ENCODE measurements at places on chromosomes 3 and 15. TPM values are rescaled to one million over a fixed set of nuclear protein-coding genes. Genes with fewer than 3 reads are reported as not detected.

GRCh38 chr3:46353090-46353489, 821 bp upstream of the CCR2 start:
- no peaks in the 10 kb centered on the region for H3K36me3 ChIP-seq
- H3K27me3 ChIP-seq, result peaks cover 62% of the 10 kb centered on the region
- no peak overlapping the region for H3K27ac ChIP-seq
- no peak for DNase-seq

The EXD1 gene
- not detected for total RNA-seq

DNA sequence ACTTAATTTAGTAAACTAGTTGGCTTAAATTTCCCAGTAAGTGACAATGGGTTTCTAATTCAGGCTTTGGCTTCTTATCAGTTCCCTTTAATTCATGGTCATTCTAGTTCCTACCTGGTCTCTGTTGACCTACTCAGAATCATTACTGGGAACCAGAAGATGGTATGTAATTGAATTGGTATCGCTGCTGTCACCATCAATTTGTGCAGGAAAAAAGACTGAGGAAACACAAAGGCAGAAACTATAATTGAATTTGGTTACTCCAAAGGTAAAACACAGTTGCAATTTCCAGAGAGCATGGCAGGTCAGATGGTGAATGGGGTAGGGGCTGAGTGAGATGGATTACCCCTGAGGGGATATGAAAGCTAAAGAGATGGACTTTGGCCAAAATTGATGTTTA, 226.5 kb upstream of the GAP43 start:
- no peak overlapping the region for H3K27ac ChIP-seq
- H3K4me1 ChIP-seq, result no peaks in the 10 kb centered on the region
- no peaks in the 10 kb centered on the region for H3K27me3 ChIP-seq

The VEPH1 gene
- total RNA-seq, result 4.9 TPM

The OCA2 gene
- total RNA-seq, result not detected

DNA sequence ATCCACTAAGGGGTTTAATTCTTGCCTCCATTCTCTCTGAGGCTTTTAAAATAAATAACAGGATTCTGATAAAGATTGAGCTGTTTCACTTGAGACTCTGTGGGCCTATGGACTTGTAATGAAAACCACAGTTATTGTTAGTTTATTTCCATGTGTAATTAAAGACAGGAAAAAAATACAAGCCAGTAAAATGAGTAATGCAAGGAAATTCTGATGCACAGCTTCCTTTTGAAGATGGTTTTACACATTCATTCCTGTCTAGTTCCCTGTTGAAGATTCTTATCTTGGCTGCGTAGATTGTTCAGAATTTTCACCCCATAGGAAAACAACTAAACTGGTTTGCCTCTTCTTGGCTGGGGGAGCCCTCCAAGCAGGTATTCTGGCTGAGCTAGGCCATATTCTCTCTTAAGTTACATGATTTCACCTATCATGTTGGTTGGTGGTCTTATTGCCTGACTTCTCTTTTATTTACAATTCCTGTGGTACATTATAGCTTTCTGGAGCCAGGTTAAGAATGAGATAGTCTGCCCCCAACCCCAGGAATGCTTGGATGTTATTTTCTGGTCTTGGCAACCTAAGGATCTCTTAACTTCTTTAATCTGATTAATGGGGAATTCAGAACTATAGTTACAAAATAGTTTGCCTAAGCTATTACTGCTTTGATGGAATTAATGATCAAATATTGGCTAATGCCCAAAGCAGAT, 67.6 kb downstream of the MITF start:
- no peaks in the 10 kb centered on the region for H3K36me3 ChIP-seq
- no peak overlapping the region for H3K4me3 ChIP-seq
- no peak for DNase-seq
- H3K27ac ChIP-seq, result no peak overlapping the region
- no peaks in the 10 kb centered on the region for H3K4me1 ChIP-seq

DNA sequence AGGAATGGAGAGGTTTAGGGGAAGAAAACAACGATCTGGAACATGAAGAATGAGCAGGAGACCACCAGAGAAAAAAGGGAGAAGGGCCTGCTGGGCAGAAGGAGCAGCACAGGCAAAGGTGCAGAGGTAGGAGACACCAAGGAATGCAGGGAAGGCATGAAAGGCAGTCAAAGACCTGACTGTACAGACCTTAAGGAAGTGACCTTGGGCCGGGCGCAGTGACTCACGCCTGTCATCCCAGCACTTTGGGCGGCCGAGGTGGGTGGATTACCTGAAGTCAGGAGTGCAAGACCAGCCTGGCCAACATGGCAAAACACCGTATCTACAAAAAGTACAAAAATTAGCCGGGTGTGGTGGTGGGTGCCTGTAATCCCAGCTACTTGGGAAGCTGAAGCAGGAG, 157.7 kb upstream of the ATP10A start:
- H3K27ac ChIP-seq, result no peak overlapping the region
- no peaks in the 10 kb centered on the region for H3K27me3 ChIP-seq
- H3K36me3 ChIP-seq, result no peaks in the 10 kb centered on the region
- no peaks in the 10 kb centered on the region for H3K4me1 ChIP-seq
- H3K4me3 ChIP-seq, result no peak overlapping the region

GRCh38 chr3:40780291-40780924, 255.6 kb downstream of the ZNF621 start:
- H3K27me3 ChIP-seq, result peaks cover 39% of the 10 kb centered on the region
- H3K36me3 ChIP-seq, result no peaks in the 10 kb centered on the region
- DNase-seq, result no peak
- no peak overlapping the region for H3K27ac ChIP-seq
- H3K4me1 ChIP-seq, result no peaks in the 10 kb centered on the region

- H3K27ac ChIP-seq, result no peak overlapping the region
- no peaks in the 10 kb centered on the region for H3K27me3 ChIP-seq
- no peak for DNase-seq
- H3K4me1 ChIP-seq, result no peaks in the 10 kb centered on the region
- no peak overlapping the region for H3K4me3 ChIP-seq
Measured at GRCh38 chr3:145079436-145079835, 1081.5 kb downstream of the PLOD2 start.

- no peak for DNase-seq
- peaks cover 7% of the 10 kb centered on the region for H3K27me3 ChIP-seq
- H3K36me3 ChIP-seq, result no peaks in the 10 kb centered on the region
- H3K4me1 ChIP-seq, result no peaks in the 10 kb centered on the region
Measured at GRCh38 chr3:14899993-14900618, 47.3 kb upstream of the NR2C2 start.

GRCh38 chr3:42680806-42681205, 4.5 kb upstream of the KLHL40 start:
- no peak for DNase-seq
- H3K4me1 ChIP-seq, result peaks cover 23% of the 10 kb centered on the region

The TTLL13 gene
- total RNA-seq, result 1.0 TPM

The HES1 gene
- 32.9 TPM for total RNA-seq

GRCh38 chr15:99386391-99386790, 135.1 kb downstream of the LRRC28 start:
- no peak overlapping the region for H3K27ac ChIP-seq
- H3K36me3 ChIP-seq, result no peaks in the 10 kb centered on the region
- no peak overlapping the region for H3K4me3 ChIP-seq
- no peak for DNase-seq
- peaks cover 17% of the 10 kb centered on the region for H3K4me1 ChIP-seq
- no peaks in the 10 kb centered on the region for H3K27me3 ChIP-seq

The CD80 gene
- total RNA-seq, result not detected

GRCh38 chr3:177401375-177401774, 204.1 kb upstream of the TBL1XR1 start:
- H3K27ac ChIP-seq, result no peak overlapping the region
- H3K4me1 ChIP-seq, result no peaks in the 10 kb centered on the region
- H3K4me3 ChIP-seq, result no peak overlapping the region

The ASB14 gene
- total RNA-seq, result not detected

DNA sequence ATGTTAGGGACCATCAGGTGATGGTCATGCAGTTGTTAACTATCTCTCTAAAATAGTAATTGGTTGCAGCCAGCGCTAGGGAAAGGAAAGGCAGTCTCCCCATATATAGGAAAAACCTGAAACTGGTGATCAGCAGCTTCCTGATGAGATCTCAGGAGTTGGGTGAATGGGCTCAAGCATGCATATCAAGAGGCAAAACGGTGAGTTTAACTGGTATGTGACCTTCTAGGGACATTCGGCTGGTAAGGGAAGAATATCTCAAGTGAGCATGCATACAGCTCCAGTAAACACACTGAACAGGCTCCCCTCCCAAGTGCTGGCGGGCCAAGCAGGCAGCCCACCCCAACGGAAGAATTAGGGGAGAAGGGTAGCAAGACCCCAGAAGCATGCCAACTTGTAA, 49.3 kb upstream of the ROBO2 start:
- H3K36me3 ChIP-seq, result no peaks in the 10 kb centered on the region
- H3K4me1 ChIP-seq, result no peaks in the 10 kb centered on the region
- H3K27ac ChIP-seq, result no peak overlapping the region
- no peak overlapping the region for H3K4me3 ChIP-seq
- H3K27me3 ChIP-seq, result no peaks in the 10 kb centered on the region
- DNase-seq, result no peak

GRCh38 chr15:99477791-99478471, 87.9 kb upstream of the MEF2A start:
- H3K27me3 ChIP-seq, result no peaks in the 10 kb centered on the region
- H3K4me1 ChIP-seq, result no peaks in the 10 kb centered on the region
- DNase-seq, result no peak
- no peak overlapping the region for H3K27ac ChIP-seq
- H3K4me3 ChIP-seq, result no peak overlapping the region
- no peaks in the 10 kb centered on the region for H3K36me3 ChIP-seq

GRCh38 chr15:23081271-23081670, 41.9 kb upstream of the TUBGCP5 start:
- no peak overlapping the region for H3K27ac ChIP-seq
- no peak overlapping the region for H3K4me3 ChIP-seq
- no peaks in the 10 kb centered on the region for H3K4me1 ChIP-seq
- H3K27me3 ChIP-seq, result no peaks in the 10 kb centered on the region
- DNase-seq, result no peak

- no peak overlapping the region for H3K27ac ChIP-seq
- H3K36me3 ChIP-seq, result no peaks in the 10 kb centered on the region
- no peaks in the 10 kb centered on the region for H3K27me3 ChIP-seq
- H3K4me1 ChIP-seq, result peaks cover 35% of the 10 kb centered on the region
Measured at GRCh38 chr3:15633766-15634598, 32.4 kb downstream of the BTD start.

The C3orf70 gene
- total RNA-seq, result not detected

The ITGA11 gene
- not detected for total RNA-seq

- peak overlapping the region; percentile 37 for H3K27ac ChIP-seq
- H3K4me3 ChIP-seq, result peak overlapping the region; percentile 0
- H3K27me3 ChIP-seq, result no peaks in the 10 kb centered on the region
- 0 out of 2 replicates have a peak, but pooled peaks cover 3% of the 10 kb centered on the region for H3K36me3 ChIP-seq
- DNase-seq, result peak; percentile 89
Measured at GRCh38 chr3:98680723-98681122, 82.4 kb upstream of the ST3GAL6 start.

DNA sequence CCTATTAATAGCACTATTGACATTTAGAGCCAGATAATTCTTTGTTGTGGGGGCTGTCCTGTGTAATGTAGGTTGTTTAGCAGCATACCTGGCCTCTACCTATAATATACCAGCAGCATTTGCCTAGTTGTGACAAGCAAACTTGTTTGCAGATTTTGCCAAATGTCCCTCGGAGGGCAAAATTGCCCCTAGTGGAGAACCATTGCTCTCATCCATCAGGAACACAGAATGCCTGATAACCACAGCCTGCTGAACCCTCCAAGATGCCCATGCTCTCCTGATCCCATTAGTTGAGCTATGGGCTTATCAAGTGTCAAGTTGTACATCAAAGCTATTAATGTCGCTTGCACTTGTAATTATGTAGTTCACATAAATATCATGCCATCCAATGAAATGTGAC, 15.0 kb upstream of the KBTBD8 start:
- no peak overlapping the region for H3K27ac ChIP-seq
- H3K36me3 ChIP-seq, result no peaks in the 10 kb centered on the region
- H3K4me3 ChIP-seq, result no peak overlapping the region
- H3K4me1 ChIP-seq, result no peaks in the 10 kb centered on the region
- no peak for DNase-seq

The CERS3 gene
- not detected for total RNA-seq

DNA sequence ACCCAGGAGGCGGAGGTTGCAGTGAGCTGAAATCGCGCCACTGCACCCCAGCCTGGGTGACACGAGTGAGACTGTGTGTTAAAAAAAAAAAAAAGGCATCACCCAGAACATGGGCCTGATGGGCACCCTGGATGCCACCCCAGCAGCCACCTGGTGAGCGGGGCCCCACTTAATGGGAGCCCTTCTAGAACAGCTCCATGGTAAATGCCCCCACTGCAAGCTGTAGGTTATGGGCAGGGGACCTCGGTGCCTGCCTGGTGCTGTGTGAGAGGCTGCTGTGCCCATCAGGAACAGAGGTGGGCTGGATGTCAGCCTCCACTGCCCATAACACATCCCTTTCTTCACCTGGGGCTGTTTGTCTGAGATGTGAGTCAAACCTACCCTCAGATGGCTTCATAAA, 156.2 kb upstream of the MEF2A start:
- H3K4me3 ChIP-seq, result no peak overlapping the region
- H3K36me3 ChIP-seq, result no peaks in the 10 kb centered on the region
- DNase-seq, result no peak
- H3K4me1 ChIP-seq, result no peaks in the 10 kb centered on the region
- no peaks in the 10 kb centered on the region for H3K27me3 ChIP-seq

DNA sequence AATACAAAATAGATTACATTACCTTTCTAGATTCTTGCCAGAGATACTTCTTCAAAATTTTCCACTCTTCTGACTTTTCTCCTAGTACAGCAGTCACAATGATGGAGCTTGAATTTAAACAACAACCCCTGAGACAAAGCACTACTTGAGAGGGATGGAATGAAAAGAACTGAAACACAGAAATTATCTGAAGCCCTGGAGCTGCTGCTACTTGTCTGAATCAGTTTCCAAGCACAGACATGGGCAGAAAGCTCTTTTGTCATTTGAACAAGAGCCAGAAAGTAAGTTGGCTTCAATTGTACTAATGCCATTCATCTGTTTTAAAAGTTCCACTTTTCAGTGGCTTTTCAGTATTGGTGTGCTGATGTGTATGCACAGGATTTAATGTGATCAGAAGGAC, 718.5 kb upstream of the ARPP21 start:
- H3K4me1 ChIP-seq, result no peaks in the 10 kb centered on the region
- no peaks in the 10 kb centered on the region for H3K36me3 ChIP-seq
- H3K4me3 ChIP-seq, result no peak overlapping the region
- no peaks in the 10 kb centered on the region for H3K27me3 ChIP-seq
- H3K27ac ChIP-seq, result no peak overlapping the region

The ZBED2 gene
- 16.1 TPM for total RNA-seq

GRCh38 chr3:179942553-179943075, 94.1 kb downstream of the PEX5L start:
- H3K27me3 ChIP-seq, result peaks cover 35% of the 10 kb centered on the region
- H3K4me1 ChIP-seq, result no peaks in the 10 kb centered on the region
- no peak overlapping the region for H3K4me3 ChIP-seq
- no peak overlapping the region for H3K27ac ChIP-seq

The TRIM59 gene
- 41.6 TPM for total RNA-seq

The COL7A1 gene
- 11.4 TPM for total RNA-seq

The MCF2L2 gene
- 1.5 TPM for total RNA-seq

The GHSR gene
- total RNA-seq, result not detected

The CPB1 gene
- total RNA-seq, result 6.2 TPM

The AP3B2 gene
- total RNA-seq, result 0.07 TPM

The PGBD4 gene
- 0.96 TPM for total RNA-seq

- H3K4me3 ChIP-seq, result no peak overlapping the region
- no peaks in the 10 kb centered on the region for H3K4me1 ChIP-seq
- DNase-seq, result no peak
- H3K27ac ChIP-seq, result no peak overlapping the region
Measured at GRCh38 chr3:59234884-59235633, 185.2 kb upstream of the CFAP20DC start.
